ENCODE measurements at places on chromosomes 3 and 15. TPM values are rescaled to one million over a fixed set of nuclear protein-coding genes. Genes with fewer than 3 reads are reported as not detected.

DNA sequence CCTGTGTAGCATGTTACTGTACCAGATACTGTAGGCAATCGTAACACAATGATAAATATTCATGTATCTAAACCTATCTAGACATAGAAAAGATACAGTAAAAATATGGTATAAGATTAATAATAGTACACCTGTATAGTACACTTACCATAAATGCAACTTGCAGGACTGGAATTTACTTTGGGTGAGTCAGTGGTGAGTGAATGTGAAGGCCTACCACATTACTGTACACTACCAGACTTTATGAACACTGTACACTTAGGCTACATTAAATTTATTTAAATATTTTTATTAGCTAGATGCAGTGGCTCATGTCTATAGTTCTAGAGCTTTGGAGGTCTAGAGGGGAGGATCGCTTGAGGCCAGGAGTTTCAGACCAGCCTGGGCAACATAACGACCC, 186.6 kb upstream of the ROPN1 start:
- DNase-seq: no peak

GRCh38 chr3:126570103-126570541, 11.4 kb upstream of the C3orf22 start:
- no peak for DNase-seq

DNA sequence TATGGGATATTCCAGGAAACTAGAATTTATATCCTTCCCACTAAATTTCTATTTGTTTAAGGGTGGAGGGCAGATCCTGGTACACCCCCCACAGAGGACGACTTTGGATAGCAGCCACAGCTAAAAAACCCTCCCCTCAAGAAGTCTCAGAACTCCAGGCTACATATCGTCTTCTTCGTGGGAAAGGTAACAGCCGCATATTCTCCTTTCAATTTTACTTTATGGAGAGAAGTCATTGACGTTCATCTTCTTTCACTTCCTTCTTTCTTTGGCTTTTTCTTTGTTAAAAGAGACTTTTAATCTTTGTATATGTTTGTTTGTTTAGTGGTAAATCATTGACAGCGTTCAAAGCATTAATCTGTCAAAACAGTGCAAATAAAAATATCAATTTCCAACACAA, 36.3 kb downstream of the TRIP4 start:
- no peak for DNase-seq

- no peak for DNase-seq
Measured at GRCh38 chr15:101568821-101569555, 79.5 kb upstream of the PCSK6 start.

DNA sequence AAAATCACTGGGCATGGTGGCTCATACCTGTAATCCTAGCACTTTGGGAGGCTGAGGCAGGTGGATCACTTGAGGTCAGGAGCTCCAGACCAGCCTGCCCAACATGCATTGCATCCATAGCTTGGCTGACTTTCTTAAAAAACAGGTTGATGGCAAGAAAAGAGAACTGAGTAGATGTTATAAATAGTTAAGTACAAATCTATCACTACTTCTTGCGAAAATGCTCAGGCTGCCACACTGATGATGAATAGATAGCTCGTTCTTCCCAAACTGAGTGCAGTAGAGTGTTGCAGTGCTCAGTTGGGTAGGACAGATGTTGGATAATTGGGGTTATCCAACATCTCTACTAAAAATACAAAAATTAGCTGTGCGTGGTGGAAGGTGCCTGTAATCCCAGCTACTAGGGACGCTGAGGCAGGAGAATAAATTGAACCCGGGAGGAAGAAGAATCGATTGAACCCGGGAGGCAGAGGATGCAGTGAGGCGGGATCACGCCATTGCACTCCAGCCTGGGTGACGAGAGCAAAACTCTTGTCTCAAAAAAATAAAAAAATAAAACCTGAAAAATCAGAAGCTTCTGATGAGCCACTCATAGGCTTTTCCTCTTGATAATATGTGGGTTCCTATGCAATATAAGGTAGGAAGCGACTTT, 1.2 kb downstream of the BTLA start:
- DNase-seq: no peak

DNA sequence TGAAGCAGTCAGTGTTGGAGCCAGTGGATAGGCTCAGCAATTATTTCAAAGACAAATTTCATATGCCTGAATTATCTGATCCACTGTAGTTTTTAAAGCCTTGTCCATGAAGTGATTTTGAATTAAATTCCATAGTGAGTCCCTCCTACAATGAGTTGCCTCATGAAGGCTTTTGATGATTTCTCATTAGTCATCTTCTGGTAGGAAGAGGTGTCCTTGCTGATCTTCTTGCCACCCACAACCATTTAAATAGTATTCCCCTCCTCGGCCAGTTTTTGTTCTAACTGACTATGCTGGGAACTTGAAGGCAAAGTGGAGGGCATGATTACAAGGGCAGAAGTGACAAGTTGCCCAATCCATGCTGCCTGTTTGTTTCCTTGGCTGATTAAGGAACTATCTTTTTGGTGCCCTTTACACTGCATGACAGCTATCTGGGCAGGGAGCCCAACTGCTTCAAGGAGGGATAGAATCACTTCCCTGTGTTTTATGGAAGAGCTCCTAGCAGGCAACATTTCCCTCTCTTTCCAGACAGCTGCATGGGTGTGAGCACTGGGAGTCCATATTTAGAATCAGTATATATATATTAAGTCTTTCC, 617.5 kb downstream of the ZPLD1 start:
- DNase-seq: no peak

DNA sequence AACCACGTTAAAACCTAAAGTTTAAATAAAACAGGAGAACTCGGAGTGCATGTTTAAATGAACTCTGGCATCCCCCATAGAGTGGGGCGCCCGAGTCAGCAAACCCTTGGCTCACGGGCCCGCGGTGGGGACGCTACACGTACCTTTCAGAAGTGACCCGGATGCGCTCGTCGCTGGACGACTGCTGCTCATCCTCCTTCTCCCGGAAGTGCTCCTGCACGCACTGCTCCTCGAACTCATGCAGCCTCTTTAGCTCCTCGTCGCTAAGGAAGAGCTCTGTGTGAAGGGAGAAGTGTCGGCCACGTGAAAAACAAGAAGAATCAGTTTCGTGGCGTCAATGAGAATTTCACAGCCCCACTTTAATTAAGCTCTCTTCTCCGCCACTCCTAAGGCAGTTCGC, 34.6 kb upstream of the MTMR10 start:
- no peak for DNase-seq

Gene PAQR5
- 4.3 TPM for polyA plus RNA-seq

Gene SAMD7
- polyA plus RNA-seq: not detected

Gene USP4
- polyA plus RNA-seq: 45.6 TPM

DNA sequence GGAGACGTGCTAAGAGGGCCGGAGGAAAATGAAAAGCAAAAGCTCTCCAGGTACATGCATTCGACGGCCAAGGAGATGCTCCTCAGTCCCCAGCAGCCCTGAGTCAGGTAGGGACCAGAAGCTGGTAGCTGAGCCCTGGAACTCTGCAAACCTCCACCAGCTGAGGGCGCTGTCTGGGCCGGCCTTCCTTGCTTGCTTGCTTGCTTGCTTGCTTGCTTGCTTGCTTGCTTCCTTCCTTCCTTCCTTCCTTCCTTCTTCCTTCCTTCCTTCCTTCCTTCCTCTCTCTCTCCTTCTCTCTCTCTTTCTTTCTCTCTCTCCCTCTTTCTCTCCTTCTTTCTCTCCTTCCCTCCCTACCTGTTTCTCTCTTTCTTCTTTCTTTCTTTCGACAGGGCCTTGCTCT, 94.6 kb upstream of the RASGRF1 start:
- DNase-seq: peak; percentile 41

- no peak for DNase-seq
Measured at GRCh38 chr3:148642214-148642613, 55.5 kb upstream of the AGTR1 start.

GRCh38 chr3:184448321-184449160, 68.7 kb downstream of the CHRD start:
- DNase-seq: no peak

- DNase-seq: no peak
Measured at GRCh38 chr3:32815841-32816438, 1.9 kb upstream of the TRIM71 start.

DNA sequence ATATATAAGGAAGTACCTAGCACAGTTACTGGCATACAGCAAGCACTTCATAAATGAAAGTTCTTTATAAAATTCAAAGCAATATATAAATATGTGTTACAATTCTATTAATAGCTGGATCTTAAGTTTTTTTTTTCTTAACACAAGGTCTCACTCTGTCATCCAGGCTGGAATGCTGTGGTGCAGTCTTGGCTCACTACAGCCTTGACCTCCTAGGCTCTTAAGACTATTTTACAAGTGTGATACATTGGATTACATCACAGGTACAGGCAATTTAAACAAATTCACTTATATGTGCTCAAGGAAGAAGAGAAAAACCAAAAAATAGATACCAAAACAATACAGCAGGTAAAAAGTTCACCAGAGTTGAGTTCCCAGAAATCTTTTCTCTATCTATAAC, 60.6 kb downstream of the ZNF280D start:
- no peak for DNase-seq

Gene GPR160
- 0.31 TPM for polyA plus RNA-seq

Gene GOLGA8N
- 1.2 TPM for polyA plus RNA-seq

DNA sequence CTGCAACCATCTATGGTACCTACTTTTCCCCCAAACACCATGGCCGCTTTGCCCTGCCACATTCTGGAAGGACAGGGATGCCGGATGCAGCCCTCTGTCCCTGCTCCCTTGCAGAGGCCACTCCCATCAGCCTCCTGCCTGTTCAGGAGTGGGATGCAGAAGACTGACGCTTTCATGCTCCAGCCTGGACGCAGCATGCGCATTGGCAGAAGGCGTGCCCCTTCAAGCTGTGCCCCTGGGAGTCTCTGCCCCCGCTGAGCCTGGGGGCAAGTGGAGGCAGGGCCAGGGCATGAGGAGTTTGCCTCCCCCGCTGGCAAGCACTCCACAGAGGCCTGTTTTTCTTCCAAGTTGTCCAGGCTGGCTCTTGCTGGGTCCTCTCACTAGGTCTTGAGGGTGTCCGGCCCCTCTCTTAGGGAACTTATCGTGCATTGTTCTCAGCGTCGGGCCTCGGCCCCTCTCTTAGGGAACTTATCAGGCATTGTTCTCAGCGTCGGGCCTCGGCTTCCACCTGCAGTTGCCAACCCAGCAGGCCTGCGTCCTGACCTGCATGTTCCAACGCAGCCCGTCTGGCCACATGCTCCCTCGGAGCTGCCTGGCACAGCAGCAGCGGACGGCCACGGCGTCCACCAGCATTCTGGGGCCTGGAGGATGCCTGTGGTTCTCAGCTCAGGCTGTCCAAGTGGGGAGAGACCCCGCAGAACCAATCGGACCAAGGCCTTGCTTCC, 14.6 kb upstream of the SNRPA1 start:
- no peak for DNase-seq

Gene PSTPIP1
- polyA plus RNA-seq: 0.69 TPM

DNA sequence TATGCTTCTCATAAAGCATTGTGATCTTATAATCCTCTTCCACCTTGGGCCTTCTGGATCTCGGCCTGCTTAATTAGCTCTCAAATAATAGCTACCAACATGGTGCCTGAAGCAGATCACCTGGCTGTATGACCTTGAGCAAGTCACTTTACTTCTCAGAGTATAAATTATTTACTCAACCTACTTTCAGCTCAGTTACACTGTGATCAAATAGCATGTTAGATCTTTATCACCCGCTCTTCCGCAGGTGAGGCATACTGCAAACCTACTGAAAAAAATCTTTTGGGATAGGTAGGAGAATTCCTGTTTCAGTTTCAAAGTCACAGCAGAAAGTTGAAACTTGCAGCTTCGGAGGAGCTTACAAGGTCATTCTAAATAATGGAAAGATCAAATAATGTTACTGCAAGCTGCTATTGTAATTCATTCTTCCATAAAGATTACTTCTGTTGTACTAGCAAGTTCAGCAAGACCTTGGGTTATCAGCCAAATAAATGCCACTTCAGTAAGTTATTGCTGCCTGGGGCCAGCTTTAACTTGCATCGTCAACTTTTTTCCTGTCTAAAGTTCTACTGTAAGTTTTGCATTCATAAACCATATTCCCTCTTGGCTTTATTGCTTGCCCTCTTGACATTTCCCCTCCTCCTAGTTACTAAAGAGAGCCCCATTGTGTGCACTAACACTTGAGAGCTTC, 268.4 kb upstream of the ATP11B start:
- no peak for DNase-seq

DNA sequence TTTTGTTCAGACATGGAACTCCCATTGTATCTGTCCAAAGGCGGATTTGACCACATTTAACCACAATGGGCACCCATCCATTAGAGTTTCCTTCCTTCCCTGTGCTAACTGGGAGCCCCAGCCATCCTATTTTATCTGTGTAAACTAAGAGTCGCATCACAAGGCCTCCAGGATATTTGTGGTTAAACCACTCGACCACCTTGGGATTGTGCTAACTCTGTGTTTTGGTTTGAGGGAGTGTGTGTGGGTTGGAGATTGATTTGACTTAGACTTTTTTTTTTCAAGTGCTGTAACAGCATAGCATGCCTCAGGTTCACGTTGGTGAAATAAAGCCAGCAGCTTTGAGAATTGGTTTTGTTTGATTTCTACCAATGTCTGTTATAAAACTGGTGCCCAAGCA, 100.4 kb upstream of the TP63 start:
- DNase-seq: no peak

DNA sequence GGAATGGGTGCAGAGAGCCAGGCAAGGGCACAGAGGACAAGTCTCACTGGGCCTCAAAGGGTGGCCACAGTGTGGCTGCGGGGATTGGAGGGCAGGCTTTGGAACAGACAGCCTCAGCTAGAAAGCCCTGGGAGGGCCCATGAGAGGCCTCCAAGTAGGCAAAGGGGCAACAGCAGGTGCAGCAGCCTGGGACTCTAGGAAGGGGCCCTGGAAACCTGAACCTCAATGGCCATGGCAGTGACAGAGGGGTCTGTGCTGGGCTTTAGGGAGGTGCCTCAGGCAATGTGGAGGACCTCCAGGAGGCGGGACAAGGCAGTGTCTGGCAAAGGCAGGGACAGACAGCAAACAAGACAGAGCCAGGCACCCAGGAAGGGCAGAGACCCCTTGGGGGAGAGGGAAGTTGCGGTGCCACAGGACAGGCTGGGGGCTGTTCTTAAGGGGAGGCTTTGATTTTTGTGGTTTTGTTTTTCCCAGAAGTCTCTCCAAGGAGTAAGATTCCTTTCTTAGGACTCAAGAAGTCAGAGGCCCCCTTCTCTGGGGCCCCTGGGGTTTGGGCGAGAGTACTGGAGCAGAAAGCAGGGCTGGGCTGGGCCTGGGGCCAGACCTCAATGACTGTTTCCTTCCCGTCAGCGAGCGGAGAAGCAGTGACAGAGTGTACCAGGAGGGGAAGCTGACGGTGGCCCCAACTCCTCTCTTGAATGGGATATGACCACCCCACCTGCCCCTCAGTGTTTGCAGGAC, 9.7 kb downstream of the STOML1 start:
- no peak for DNase-seq

GRCh38 chr15:67807836-67808235, 17.5 kb upstream of the SKOR1 start:
- no peak for DNase-seq

DNA sequence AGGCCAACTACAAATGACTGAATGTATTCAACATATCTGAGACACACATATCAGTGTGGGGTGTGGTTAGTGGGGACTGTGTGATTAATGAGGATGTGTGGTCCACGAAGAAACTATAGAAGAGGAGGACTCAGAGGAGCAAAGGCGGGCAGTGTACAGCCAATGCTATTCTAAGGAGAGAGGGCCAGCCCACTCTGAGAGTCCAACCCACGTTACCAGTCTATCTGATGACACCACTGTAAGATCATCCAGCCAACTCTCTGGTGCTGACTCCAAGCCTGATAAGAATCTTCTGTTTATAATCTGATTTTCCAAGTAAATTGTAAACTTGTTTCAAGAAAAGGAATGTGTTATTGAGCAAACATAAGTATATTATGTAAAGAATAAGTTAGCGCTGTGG, 47.2 kb downstream of the MCF2L2 start:
- DNase-seq: no peak

GRCh38 chr15:68259883-68260282, 17.7 kb upstream of the FEM1B start:
- no peak for DNase-seq
